ENCODE measurements at places on chromosomes 1 and 21.

DNA sequence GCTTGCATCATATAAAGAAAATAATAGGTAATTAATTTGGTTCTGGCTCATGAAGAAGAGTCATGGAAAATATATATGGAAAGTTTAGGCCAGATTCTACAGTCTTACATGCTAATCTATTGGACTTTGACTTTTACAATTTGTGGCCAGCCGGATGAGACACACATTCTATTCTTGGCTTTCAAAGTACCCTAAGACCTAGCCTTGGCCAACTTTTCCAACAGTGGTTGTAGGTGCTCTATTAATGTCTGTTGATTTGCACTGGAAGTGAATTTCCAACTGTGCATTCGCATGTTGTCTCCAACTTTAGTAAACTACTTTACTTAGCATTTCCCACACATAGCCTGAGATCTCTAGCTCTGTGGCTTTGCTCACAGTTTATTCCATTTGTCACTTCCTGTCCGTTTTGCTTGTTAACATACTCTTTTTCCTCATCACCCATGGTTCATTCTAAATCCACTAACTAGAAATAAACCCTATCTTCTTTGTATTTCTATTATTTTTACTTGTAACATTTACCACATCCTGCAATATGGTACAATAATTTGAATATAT is 644.0 kb downstream of the PTPRC start:
- no peak for DNase-seq

- DNase-seq: no peak
Observed at GRCh38 chr1:234616644-234617043, 6.7 kb upstream of the IRF2BP2 start.

- DNase-seq: no peak
Observed at GRCh38 chr1:183995322-183996039, 42.0 kb downstream of the COLGALT2 start.

DNA sequence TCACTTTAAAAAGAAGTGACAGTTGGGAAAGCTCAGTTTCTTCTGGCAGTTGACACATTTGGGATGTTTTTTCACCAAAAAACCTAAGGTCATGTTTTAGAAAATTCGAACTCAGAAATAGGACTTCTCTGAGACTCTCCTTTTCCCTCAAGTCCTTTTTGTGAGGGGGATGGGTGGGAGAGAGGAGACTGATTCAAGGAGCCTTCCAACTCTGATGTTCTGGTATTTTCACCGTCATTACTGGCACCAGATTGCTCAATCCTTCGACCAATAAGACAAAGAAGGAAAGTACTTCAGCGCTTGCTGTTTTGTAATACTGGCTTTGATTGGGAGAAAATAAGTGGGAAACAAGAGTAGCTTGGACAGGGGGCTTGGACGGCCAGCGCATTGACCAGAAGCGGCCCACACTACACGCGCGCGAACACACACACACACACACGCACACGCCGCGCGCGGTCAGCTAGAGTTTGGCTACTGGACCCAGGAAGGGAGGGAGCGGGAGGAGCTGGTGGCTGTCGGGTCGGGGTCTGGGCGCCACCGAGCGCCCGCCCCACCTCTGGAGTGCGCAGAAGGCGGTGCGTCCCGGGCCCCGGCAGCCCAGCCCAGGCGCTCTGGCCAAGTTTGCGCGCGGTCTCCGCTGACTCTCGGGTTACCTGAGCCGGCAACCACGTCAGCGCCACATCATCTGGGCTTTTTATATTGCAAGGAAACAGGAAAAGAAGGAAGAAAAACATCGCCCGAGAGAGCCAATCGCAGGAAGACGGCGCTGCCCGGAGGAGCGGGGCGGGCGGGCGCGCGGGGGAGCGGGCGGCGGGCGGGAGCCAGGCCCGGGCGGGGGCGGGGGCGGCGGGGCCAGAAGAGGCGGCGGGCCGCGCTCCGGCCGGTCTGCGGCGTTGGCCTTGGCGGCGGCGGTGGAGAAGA is at the start of gene KCNK1:
Gene KCNK1 (plus strand): TSS at position 855 of the 921 bp plus-strand sequence. CDS start 66 bp downstream, at position 921.
- peak; percentile 56 for DNase-seq

- DNase-seq: no peak
Observed at GRCh38 chr1:101178688-101179491, 57.9 kb upstream of the S1PR1 start.

DNA sequence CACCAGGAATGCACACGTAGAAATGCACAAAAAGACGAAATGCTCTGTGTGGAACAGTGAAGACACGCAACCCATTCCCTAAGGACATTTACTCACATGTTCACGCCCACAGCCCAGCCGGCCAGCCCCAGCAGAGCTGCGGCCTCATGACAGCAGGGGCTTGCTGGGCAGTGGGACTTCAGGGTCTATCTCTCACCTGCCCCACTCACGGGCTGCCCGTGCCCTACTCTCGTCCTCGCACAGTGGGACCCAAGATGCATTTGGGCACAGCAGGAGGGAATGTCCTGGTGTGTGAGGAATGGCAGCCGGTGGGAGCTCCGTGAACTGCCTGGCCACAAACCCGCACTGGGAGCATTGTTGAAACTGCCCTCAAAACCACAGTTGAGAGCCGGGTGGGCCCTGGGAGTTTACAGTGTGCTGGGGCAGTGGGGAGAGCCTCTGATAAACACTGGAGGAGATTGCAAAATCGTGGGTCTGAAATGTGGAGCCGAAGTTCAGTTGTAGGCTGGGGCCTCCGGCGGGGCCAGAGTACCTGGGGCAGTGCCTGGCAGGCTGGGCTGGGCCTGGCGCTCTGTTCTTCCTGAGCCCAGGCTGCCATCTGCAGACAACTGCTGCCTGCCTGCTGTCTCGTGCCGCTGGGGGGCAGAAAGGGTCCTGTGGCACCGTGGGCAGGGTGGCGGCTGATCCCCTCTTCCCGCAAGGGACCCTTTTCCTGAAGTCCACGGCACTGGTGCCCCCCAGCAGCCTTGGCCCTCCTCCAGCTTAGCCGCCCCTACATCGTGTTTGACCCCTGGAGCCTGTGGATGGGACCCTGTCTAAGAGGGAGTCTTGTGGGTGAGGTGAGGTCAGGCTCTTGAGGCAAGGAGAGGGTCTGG is 20.7 kb upstream of the POFUT2 start:
- DNase-seq: peak; percentile 26

DNA sequence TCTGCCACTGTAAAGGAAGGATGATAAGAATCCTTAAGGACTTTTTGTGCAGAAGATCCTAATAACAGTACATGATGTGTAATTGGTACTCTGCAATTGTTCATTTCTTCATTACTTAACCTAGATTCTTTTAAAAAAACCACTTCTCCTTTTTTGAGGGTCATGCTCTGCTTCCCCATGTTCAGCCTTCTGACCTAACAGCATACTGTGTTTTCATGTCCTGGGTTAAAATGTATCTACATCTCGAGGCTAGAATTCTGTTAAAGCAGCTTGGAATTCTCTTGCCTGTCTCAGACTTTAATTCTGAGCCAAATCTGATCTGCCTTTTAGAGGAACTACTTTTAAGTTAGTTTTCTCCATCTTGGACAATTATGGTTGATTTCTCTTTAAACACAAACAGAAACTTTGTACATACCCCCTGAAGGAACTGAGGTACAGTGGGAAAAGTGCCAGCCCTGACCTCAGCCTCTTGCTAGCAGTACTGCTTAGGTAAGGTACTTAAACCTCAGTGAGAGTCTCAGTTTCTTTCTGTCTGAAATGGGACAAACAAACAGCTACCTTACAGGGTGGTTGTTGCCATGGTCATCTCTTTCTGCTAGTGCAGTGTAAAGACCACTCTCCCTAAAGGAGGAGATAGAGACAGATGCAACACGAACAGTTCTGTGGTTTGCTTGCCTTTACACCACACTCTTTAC is 103.2 kb upstream of the DYNLT5 start:
- no peak for DNase-seq

DNA sequence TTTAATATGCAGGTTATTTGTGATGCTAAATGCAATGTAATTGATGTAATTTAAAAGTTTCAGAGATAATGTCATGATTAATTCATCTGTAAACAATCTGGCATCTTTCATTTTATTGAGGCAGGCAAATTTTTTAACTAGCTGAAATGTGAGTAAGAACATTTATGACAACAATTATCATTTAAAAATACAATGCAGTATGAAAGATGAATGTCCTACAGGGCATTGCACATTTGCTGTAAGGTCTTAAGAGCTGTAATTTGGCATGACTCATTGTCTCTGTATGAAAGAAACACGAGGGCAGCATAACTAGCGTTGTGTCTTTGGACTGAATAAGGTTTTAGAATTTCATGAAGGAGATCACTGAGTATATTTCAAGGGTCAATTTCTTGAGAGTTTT is 642.8 kb downstream of the PLA2G4A start:
- no peak for DNase-seq

DNA sequence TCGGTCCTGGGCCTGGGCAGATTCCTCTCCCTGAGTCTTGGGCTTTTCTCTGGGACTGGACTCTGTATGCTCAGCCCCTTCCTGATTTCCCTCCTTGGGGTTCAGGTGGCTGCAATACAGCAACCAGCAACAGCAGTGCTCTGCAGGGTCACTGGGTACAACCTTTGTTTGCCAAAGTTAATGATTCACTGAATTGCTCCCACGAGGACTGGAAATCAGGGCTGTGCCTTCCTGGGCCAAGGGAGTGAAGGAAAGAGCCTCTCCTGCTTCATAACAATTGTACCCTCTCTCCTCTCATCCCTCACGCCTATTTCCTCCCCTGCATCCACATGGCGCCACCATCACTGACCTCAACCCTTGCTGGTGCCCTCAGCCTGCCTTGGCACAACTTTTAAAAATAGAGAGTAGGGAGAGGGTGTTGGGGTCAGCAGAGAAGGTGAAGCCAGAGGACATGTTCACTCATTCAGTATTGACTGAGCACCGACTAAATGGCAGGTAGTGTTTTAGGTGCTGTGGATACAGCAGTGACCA is 52.8 kb upstream of the GOLT1A start:
- DNase-seq: no peak

DNA sequence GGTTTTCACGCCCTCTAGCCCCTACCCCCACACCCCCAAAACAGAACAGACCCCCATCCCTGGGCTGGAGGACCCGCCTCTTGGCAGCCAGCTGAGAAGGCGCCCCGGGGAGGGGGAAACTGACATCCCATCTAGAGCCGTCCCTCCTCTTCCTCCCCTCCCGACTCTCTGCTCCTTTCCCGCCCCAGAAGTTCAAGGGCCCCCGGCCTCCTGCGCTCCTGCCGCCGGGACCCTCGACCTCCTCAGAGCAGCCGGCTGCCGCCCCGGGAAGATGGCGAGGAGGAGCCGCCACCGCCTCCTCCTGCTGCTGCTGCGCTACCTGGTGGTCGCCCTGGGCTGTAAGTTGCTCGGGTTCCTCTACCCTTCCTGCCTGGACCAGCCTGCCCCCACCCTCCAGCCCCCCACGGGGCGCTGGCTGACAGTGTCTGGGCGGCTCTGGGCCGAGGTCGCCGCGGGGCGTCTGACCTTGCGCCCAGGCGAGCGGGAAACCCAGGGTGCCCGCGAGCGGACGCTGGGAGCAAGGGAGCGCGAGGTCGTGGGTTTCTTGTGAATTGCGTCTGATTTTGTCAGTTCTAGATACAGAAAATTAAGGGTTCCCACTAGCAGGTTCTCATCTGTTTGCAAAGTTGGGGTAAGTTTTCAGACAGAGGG is 618 bp downstream of the JAM2 start:
- peak; percentile 73 for DNase-seq

DNA sequence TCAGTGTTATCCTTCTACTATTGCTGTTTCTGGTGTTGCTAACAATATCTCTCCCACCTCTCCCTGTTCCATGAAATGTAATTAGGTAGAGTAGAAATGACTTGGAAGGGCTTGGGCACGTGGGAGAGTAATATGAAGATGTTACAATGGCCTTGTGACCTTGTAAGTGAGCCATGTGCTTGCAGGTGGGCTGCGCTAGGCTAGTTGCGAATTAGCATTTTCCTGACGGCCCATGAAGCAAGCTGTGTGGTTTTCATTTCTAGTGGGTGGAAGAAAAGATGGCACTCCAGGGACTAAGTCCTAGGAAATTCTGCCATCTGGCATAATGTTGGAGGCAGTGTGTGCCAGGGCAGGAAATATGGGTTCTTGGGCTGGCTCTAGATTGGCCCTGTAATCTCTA is 7.8 kb upstream of the DDX20 start:
- DNase-seq: no peak

GRCh38 chr21:45990741-45991605 is 9.4 kb downstream of the COL6A1 start:
- DNase-seq: peak; percentile 16

DNA sequence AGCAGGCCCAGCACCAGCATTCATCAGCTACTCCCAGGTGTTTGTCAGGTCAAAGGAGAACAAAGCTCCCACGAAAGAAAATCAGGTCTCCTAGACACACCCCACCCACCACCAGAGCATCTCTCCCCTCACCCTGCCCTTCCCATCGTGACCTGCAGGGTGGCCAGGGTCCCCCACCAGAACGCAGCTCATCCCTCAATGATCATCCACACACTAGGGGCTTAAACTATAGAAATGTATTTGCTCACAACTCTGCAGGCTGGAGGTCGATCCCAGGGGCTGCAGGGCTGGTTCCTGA is 97.4 kb downstream of the RIPK4 start:
- no peak for DNase-seq

GRCh38 chr1:91603409-91603808 is 102.8 kb downstream of the CDC7 start:
- no peak for DNase-seq

- DNase-seq: peak; percentile 29
Observed at GRCh38 chr1:95041491-95042165, 31.1 kb downstream of the ALG14 start.

- DNase-seq: no peak
Observed at GRCh38 chr1:155540000-155540874, 22.4 kb downstream of the ASH1L start.

DNA sequence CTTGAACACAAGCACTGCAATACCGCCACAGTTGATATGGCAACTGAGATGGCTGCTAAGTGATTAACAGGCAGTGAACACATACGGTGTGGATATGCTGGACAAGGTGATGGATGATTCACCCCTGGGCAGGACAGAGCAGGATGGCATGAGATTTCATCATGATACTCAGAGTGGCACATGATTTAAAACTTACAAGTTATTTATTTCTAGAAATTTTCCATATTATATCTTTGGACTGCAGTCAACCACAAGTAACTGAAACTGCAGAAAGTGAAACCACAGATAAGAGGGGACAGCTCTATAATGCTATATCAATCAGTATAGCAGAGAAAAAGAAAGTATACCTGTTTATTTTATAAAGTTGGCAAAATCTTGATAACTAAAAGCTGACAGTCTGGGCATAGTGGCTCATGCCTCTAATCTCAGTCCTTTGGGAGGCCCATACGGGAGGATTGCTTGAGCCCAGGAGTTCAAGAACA is 47.9 kb downstream of the PHACTR4 start:
- no peak for DNase-seq

DNA sequence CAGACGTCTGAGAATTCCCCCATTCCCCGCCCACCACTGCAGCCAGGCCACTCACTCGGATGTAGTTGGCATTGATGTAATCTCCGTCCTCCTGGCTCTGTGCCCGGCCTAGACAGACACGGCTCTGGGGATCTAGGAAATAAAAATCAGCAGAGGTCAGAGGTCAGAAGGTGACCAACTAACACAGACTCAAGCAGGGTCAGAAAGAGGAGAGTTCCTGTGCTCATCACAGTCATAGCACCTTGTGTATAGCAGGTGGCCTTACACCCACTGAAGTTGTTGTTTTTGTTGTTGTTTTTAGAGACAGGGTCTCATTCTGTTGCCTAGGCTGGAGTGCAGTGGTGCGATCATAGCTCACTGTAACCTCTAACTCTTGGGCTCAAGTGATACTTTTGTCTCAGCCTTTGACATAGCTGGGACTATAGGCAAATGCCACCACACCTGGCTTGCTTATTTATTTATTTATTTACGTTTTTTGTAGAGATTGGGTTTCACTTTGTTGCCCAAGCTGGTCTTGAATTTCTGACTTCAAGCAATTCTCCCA is 4.9 kb downstream of the PTPN7 start:
- DNase-seq: no peak
